ENCODE measurements at places on chromosomes 7 and 10.

DNA sequence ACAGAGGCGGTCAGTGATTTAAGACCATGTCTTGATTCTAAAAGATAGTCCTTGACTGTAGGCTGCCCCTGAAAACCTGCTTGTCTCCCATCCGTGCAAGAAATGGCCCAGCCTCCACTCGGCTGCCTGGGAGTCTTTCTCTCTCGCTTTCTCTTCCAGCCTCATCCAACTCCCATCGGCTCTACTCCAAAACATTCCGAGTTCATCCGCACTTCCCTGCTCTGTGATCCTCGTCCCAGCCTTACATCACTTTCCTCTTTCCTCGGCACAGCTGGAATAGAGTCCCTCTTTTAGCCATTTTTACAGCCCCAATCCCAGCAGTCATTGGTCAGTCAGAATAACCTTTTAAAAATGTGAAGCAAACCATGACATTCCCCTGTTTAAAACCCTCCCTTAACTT lies 135.1 kb downstream of the TAX1BP1 start:
- no peak for DNase-seq

- no peak for DNase-seq
Observed at GRCh38 chr10:48274636-48275035, at the start of gene FRMPD2. TSS of gene FRMPD2 (minus strand) at chr10:48274696. CDS start at chr10:48274567, 129 bp downstream.

GRCh38 chr10:23755556-23755955 lies 316.7 kb downstream of the OTUD1 start:
- no peak for DNase-seq

DNA sequence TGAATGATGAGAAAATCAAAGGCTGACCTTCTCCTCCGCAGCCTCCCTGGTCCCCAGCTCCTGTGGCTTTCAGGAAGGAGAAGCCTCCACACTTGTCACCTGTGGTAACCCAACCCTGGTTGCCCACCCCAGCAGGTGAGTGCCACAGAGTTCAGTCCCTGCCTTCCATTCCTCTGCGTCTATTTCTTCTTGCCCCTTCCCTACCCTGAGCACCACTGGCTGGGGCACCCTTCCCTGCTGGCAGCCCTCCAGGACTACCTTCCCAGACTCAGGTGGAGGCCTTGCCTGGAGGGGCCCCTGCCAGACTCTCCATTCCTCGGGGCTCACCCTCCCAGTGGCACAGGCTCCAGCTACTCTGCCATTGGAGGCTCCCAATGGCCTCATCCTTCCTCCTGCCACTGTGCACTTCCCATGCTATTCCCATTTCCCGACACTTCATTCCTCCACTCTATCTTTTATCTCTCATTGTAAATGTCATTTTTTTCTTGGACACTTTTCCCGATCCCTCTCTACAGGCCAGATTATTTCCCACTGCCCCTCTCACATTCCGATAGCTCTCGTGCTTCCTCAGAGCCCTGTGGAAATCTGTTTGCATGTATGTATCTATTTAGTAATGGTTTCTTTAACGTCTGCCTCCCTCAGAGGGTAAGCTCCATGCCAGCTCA lies 90.6 kb upstream of the PCBD1 start:
- DNase-seq: no peak

GRCh38 chr10:132192991-132193665 lies 6.4 kb downstream of the DPYSL4 start:
- no peak for DNase-seq

DNA sequence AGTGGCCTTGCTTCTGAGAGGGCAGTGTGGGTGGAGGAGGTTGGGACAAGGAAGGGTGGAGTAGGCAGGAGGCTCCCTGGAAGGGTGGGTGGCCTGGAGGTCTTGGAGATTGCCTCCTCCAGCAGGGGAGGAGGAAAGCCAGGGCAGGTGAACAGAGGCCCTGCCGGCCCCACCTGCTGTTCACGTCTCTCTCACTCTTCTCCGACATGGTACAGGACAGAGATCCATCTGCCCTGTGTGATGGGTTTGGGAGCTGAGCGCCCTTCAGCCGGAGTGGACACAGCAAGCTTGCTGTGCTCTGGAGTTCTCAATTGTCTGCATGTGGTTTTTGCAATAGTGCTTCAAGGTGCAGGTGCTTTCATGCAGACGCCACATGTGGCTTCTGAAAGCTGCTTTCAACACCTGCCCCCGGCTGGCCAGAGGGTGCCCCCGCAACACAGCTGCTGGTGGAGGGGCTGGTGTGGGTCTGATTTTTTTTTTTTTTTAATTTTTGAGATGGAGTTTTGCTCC lies 82.8 kb upstream of the GNA12 start:
- peak; percentile 11 for DNase-seq

DNA sequence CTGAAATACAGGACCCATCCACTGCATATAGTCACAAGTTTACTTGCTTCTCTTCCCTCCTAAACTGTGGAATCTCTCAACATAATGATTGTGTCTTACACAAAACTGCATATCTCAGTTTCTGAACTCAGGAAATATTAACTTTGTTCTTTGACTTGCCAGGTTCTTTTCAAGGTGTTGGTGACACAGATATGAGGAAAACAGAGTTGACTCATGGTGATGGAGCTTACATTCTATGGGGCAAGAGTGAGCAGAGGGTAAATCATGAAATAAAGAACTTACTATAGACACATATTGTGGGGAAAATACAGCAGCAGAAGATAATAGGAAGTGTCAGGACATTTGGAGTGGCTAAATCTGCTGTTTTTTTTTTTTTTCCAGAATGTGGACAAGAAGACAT lies 72.5 kb upstream of the IGFBP3 start:
- DNase-seq: no peak

DNA sequence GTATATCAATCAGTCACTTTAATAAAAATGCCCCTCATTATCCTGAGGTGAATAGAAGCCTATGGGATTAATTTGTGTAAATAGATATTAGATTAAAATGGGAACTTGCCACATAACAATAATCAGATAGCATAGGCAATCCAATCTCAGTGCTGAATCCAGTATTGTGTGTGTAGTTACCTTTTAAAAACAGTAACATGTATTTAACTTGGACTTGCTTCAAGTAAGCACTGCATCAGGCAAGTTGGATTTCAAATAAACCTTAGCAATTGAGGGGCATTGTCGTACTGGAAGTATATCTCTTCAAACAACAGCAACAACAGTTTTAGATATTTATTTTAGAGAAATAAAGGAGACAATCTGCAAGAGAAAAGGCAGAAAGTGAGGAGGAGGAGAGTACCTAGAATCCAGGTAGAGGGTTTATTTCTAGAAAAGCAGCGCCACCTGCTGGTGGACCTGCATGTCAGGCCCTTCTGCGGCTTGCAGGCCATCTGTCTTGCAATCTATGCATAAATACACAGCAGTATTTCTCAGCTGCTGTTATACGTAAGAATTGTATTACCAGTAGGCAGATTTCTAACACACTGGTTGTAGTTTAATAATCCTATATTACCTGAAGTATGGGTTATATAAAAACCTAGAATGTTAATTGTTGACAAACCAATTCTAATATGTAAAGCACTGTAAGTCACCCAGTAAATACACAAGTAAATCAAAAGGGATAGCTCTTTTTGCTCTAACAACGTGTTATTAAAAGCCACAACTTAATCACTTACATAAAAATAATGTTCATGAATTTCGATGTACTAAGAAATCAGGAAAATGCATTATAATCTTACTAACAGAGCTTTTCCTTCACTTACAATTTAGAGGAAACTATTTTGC lies 652.8 kb downstream of the KCNMA1 start:
- peak; percentile 42 for DNase-seq

DNA sequence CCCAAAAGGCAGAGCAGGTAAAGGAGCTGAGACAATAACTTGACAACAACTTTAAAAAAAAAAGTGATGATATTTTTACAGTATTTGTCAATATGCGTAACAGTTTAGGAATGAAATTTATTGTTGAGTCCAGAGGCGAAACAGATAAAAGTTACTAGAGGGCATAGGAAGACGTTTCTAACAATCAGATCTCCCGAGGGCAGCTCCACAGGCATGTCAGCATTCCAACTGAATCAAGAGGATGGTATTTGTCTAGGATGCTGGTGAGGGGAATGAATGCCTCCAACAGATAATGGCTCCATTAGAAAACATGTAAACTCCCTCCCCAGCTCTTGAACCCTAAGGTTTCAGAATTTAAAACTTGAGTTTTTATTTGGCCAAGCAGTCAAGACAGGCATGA lies 733.9 kb upstream of the SORCS1 start:
- DNase-seq: no peak

GRCh38 chr7:85529831-85530230 lies 343.0 kb upstream of the SEMA3D start:
- no peak for DNase-seq

- no peak for DNase-seq
Observed at GRCh38 chr7:45161842-45162241, 4.3 kb downstream of the RAMP3 start.

GRCh38 chr7:136685501-136686173 lies 182.8 kb upstream of the CHRM2 start:
- DNase-seq: no peak

GRCh38 chr7:103630318-103630717 lies 184.3 kb upstream of the SLC26A5 start:
- no peak for DNase-seq

- DNase-seq: no peak
Observed at GRCh38 chr7:148747274-148747673, 48.6 kb downstream of the CUL1 start.

DNA sequence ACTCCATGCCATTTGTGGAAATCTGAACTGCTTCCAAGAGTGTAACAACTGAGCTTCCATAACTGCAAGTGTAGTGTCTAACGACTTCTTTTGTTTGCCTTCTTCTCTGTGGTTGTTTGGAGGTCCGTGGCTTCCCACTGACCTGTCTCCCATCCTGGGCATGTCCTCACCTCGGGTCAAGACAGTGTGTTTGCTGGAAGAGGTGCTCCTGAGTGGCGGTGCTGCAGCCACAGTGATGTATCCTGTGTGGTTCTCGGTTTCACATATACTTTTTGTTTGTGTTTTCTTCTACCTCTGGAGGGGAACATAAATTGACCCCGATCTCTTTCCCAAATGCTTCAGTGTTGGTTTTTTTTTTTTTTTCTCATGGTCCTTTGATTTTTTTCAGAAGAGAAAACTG lies 84.7 kb upstream of the NPVF start:
- no peak for DNase-seq

- DNase-seq: no peak
Observed at GRCh38 chr7:29077854-29078253, 68.5 kb downstream of the CPVL start.

DNA sequence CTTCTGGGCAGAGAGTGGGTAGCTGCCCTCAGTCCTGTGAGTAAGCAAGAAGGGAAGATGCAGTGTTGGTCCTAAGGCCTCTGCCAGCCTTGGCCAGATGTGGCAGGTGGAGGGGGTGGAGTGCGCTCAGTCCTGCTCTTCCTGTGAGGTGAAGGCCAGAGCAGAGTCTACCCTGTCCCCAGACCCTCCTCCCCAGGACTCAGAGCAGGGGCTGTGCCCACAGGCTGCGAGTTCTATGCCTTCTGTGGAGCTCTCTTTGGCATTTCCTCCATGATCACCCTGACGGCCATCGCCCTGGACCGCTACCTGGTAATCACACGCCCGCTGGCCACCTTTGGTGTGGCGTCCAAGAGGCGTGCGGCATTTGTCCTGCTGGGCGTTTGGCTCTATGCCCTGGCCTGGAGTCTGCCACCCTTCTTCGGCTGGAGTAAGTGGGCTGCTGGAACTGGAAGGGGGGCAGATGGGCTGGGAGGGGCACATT lies 4.0 kb downstream of the OPN4 start:
- no peak for DNase-seq

GRCh38 chr10:59831658-59832503 lies 74.5 kb downstream of the CCDC6 start:
- no peak for DNase-seq

GRCh38 chr7:92547579-92547978 lies 19.0 kb downstream of the RBM48 start:
- DNase-seq: no peak

DNA sequence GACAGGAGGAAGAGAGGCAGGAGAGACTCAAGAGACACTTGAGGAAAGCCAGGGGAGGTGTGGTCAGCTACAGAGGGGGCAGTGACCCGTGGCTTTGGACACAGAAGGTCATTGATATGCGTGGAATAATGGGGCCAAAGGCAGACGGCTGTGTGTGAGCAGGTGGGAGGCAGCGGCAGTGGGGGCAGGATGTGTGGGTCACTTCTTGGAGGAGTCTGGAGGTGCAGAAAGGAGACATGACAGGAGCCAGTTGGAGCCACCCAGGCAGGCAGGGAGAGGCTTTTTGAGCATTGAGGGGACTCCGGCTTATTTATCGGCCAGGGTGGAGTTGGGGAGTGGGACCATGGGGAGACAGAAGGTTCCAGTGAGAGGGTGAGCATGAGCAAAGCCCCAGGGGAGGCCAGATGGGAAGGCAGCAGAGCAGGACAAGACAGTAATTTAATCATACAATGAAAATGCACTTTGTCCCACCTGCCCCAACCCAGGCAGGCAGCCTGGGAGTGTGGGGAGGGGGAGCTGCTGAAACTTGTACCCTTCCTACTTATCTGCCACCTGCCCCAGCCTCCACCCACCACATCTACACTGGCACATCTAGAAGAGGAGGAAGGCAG lies 5.0 kb downstream of the LDB3 start:
- no peak for DNase-seq

DNA sequence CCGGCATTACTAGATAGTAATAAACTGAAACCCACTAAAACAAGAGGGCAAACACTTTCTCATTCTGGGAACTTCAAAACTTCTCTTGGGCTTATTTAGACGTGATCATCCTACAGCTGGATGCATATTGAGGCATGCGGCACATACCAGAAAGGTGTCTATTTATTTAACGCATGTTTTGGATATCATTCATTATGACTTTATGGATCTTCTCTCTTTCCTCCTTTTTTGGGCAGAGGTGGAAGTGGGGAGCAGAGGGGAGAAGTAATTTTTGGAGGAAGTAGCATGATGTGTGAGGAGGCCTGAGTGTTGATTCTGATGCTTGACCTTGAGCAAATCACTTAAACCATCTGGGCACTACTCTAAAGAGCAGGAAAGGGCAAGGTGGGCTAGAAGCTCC lies 270.6 kb downstream of the TRIL start:
- DNase-seq: no peak

DNA sequence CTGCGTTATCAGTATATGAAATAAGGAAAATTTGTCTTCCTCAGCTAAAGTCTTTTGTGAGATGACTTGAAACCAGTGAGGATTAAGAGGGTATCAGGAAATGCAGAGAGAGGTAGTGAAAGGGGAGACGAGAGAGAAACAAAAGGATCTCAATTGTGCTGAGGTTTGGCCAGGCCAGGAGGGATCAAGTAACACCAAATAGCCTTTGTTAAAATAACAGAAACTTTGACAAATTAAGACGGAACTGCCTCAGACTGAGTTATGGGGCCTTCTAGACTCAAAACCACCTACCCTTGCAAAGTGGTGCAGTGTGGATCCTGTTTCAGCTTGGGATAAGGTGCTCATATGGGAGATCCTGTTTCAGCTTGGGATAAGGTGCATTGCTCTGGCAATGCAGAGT lies 263.1 kb downstream of the CREB5 start:
- no peak for DNase-seq

GRCh38 chr7:108824840-108825580 lies 255.3 kb downstream of the DNAJB9 start:
- DNase-seq: no peak

GRCh38 chr10:7523656-7524055 lies 112.8 kb upstream of the SFMBT2 start:
- DNase-seq: no peak
